ENCODE measurements at places on chromosomes 13 and 19.
A peak's percentile ranks its signal among the peaks of the same experiment; 100 is the strongest.

DNA sequence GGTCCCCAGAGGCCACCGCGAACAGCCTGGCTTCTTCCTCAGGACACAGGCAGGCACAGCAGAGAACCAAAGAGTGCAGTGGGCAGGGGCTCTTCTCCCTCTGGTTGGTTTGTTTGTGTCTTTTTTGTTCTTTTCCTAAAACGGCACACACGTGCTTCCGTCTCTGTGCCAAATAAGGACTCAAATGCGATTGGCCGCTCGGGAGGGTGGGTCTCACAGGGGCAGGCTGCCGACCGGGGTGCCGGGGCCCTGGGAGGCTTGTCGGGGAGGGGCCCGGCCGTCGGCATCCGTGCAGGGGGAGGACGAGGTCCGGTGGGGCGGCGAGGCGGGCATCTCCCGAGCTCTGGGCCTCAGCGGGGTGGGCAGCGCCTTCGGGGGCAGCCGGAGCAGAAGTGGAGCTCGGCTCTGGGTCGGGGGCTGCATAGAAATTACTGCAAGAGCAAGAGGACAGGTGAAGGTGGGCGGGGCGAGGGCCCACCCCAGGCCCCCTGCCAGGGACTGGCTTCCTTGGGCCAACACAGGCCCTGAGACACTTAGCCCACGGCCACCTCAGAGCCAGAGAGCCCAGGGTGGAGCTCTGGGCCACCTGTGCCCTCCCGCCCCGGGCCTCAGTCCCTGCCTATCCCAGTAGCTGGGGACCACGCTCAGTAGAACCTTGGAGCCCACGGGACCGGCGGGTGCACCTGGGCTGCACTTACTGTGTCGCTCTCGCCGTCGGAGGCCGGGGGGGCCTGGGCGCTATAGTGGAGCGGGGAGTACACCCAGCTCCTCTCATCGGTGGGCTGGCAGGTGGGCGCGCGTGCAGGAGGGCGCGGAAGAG is 6.4 kb upstream of the CACTIN start:
- DNase-seq = no peak

- DNase-seq = peak; percentile 24
These were observed at the start of gene GRIN2D for GRCh38 chr19:48393559-48394330. Gene GRIN2D, plus strand, starts transcription at chr19:48393668. Its CDS starts 4,725 bp downstream, at chr19:48398393.

DNA sequence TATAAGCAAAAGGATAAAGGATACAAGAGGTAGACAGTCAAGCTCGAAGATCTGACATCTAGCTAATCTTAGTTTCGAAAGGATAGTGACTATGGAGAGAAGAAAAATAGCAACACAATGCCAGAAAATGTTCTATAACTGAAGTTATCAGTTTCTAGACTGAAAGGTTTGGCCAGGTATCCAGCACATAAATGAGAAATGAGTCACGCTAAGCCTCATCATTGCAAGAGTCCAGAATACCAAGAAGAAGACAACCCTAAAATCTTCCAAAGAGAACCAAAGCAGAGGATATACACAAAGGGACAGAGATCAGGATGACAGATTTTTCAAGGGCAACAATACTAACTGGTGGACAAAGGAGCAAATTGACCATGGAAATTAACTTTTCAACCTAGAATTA is 237.0 kb downstream of the POSTN start:
- DNase-seq = no peak

GRCh38 chr13:22592515-22592914 is 588.3 kb upstream of the SGCG start:
- no peak for DNase-seq

DNA sequence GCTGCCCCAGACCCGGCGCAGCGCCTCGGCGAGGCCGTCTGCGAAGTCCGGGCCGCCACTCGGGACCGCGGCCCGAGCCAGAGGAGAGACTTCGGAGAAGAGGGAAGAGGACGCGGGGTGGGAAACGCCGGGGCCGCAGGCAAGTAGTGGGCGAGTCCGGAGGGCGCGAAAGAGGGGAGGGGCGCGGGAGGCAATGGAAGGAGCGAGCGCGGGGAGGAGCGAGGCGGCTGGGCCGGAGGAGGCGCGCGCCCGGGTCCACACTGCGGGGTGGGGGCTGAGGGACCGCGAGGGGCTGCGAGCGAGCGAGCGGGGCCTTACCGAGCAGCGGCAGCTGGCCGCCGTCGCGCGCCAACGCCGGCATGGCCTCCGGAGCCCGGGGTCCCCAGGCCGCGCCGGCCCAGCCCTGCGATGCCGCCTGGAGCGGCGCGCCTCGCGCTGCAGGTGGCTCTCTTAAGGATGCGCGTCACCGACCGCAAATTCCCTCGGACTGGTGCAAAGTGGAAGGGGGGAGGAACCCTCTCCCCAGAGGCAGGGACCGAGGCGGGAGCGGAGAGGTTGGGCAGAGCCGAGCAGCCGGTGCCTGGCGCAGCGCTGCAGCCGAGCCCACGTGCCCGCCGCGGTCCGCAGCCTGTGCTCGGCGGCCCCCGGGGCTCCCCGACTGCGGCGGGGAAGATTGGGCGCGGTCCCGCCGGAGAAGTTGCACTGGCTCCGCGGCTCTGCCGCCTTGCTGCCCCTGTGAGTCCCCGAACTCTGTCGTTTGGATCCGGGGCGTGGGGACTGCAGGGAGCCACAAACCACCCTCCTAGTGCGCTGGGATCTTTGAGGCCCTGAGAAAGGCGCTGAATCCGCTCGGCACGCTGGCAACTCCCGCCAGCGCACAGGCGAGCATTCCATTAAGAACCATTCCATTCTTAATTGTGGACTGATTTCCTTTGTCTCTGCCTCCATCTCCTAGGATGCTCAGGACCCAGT is at the start of gene FLT3:
Gene FLT3, minus strand, starts transcription at position 427 of the 972 bp plus-strand sequence. Its CDS starts 66 bp downstream, at position 361.
- peak; percentile 53 for DNase-seq

- DNase-seq = no peak
These were observed 661.7 kb downstream of the SLITRK6 start for GRCh38 chr13:85137516-85137915.

- DNase-seq = peak; percentile 24
These were observed 209.3 kb downstream of the KCNRG start for GRCh38 chr13:50224534-50224933.

DNA sequence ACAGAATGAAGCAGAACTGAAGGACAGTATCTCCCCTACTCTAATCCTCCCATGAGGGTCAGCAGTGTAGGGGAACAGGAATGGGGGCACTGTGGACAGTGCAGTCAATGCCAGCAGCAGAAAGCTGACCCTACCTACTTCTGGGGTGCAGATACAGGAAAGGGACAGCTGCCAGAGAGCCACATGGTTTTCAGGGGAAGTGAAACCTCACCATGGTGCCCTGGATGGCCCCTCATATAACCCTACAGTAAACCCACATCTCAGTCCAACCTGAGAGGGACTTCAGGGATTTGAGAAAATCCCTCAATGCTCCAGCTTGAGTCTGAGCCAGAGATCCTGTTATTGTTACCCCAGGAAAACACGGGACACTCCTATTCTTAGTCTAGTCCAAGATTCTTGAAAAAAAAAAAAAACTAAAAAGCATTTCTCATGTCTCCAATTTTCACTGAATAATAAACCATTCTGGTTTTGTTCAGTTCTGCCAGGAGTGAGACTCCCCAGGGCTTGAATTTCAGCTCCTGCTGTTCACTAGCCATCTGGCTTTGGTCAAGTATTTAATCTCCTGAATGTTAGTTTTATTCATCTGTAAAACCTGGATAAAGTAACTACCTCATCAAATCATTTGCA is 511.6 kb upstream of the ARGLU1 start:
- no peak for DNase-seq

GRCh38 chr19:55643003-55643886 is at the start of gene ZNF581:
Gene ZNF581, plus strand, starts transcription at chr19:55643649. Its CDS starts 923 bp downstream, at chr19:55644572.
- peak; percentile 67 for DNase-seq

GRCh38 chr19:49216071-49216470 is 58.5 kb downstream of the TRPM4 start:
- DNase-seq = no peak

DNA sequence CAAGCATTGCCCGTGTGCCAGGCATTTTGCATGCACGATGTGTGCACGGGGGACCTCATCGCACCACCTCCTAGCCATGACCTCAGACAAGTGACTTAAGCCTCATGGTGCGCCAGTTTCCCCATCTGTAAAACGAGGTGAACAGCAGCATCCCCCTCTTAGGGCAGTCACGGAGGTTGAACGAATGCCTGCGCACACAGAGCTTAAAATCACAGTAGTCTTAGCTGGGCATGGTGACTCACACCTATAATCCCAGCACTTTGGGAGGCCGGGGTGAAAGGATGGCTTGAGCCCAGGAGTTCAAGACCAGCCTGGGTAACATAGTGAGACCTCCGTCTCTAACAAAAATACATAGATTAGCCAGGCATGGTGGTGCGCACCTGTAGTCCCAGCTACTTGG is 48.6 kb downstream of the PIN1 start:
- DNase-seq = no peak

- DNase-seq = no peak
These were observed 17.1 kb downstream of the TSHZ3 start for GRCh38 chr19:31332096-31332495.

GRCh38 chr13:87981416-87981815 is 310.2 kb downstream of the SLITRK5 start:
- DNase-seq = no peak

DNA sequence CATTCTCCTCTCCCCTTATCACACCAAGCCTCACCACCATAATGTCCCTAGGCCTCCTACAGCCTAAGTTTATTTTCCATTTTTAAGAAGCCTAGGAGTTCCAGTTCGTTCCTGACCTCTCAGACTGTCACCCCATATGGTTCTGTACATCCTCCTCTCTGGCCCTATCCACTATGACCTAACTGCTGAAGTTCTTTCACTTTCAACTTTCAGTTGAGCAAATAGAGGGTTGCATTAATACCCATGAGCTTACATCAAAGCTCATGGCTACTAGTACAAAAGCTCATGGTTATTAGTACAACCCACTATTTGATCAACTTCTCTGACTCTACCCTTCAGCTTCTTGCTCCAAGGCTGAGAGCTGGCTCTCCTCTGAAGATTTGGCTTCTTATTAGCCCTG is 72.9 kb downstream of the FGF14 start:
- DNase-seq = no peak

DNA sequence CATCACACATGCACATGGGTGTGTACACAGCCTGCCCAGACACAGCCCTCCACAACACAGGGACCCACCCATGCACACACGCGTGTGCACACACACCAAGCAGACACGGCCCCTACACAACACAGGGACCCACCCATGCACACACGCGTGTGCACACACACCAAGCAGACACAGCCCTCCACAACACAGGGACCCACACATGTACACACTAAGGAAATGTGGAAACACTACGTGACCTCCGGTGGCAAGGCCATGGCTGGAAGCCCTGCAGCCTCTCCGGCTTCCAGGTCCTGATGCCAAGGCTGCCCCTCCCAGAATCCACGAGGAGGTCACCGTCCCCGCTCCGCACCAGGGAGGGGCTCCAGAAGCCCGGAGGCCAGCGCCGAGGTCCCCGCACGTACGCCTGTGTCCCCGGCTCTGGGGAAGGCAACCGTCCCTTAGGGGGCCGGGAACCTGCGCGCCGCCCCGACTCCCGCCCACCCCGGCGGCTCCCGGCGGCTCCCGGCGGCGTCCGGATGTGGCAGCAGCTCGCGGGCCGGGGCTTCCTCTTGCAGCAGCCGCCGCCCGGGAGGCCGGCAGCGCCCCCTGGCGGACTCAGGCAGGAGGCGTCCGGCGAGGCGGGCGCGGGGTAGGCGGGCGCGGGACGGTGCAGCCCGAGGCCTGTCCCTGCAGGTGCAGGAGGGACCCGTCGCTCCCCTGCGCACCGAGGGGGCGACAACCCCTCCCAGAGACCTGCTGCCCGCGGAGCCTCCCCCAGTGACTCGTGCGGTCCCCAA is 29.8 kb upstream of the GRTP1 start:
- peak; percentile 68 for DNase-seq

DNA sequence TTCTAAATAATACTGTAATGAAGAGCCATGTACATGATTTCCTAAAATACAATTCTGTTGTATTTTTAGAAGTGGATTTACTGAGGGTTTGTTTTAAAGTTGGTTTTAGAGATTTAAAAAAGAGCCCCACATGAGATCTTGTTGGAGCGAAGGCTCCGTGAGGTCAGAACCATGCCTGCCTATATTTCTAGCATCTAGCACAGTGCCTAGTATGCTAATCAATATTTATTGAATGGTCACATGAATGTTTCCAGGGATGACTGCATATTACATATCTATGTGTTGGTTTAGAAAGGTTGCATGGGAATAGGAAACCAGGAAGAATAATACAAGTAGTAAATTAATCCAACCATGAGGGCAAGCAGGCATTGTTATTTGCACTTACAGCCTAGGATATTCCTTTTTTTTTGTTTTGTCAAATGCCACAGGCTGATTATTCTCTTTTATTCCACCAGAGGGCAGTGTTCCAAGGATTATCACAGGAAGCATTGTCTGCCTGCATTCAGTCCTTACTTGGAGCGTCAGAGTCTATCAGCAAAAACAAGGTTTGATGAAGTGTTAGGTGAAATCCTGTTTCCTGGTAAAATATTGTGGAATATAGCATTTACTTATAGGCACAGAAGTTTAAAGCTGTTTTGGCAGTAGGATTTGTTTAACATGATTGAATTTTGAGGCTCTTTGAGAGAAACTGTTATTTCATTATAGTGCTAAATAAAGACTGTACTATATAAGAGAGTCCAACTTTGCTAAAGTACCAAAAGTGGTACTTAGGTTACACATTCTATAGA is 46.8 kb downstream of the COG3 start:
- peak; percentile 79 for DNase-seq

DNA sequence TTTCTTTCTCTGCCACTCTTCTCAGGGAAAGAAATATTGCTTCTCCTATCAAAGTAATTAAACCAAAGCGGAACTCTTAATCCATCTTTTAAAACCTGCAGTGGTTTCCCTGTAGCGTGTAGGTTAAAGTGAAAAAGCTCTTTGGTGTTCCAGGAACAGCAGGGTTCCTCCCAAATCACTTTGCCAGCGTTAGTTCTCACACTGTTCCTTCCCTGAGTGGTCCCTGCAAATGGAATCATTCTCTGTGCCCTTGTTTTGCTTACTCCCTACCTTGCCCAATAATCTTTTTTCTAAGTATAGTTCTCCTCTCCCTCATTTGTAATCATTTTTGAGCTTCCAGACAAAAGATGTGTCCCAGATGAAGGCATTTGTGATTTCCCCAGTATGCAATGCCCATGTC is 207.5 kb downstream of the HS6ST3 start:
- no peak for DNase-seq

- DNase-seq = no peak
These were observed 1.7 kb downstream of the ZMYM5 start for GRCh38 chr13:19861762-19862161.

- DNase-seq = peak; percentile 97
These were observed 108.8 kb downstream of the KCNRG start for GRCh38 chr13:50123862-50124535.

DNA sequence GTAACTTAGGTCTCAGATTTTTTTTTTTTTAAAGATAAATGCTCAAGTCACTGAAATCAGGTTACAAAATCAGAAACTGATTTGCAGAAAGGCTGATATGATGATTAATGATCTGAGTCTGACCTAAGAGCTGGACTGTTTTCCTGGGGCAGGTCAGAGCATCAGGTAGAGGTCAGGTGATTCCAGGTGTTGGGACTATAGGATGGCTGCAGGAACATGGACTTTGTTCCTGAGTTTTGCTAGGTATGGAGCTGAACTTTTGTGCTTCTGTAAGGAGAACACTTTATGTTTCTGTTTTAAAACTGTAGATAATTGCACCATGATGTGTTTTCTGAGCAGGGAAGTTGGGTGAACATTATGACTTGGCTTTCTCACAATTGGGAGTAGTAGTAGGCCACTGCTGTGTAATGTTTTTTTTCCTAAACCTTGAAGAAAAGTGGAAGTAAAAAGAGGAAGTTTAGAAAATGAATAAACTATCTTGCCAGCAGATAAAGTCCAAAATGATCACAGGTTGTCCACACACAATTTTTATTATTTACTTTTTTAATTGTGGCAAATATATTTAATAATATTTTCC is 297.2 kb downstream of the DCT start:
- no peak for DNase-seq

GRCh38 chr13:100275746-100276145 is 186.9 kb downstream of the PCCA start:
- no peak for DNase-seq

Data from astrocyte of the spinal cord (primary cell).